Fibroblast of the aortic adventitia (primary cell): ENCODE measurements at places on chromosomes 1 and 21. TPM values are rescaled to one million over a fixed set of nuclear protein-coding genes. Genes with fewer than 3 reads are reported as not detected.

The ST6GALNAC5 gene
- total RNA-seq: 0.09 TPM in 1 of 2 replicates, not detected in the other

The VWA5B1 gene
- not detected in 2 replicates for total RNA-seq

The WNT2B gene
- 1.8 and 2.4 TPM in 2 replicates for total RNA-seq

The NEGR1 gene
- 1.1 and 20.7 TPM in 2 replicates for total RNA-seq

The TRABD2B gene
- under 0.01 and 0.16 TPM in 2 replicates for total RNA-seq

The TSACC gene
- total RNA-seq: not detected in 2 replicates

The SPRR2A gene
- not detected in 2 replicates for total RNA-seq

The KAZN gene
- total RNA-seq: 3.9 and 23.6 TPM in 2 replicates

The PDE9A gene
- total RNA-seq: not detected in 2 replicates

The BMP8A gene
- not detected in 2 replicates for total RNA-seq

The KRTAP13-2 gene
- total RNA-seq: not detected in 2 replicates
